Mammary epithelial cell (primary cell): ENCODE measurements at places on chromosomes 13 and 19.
A peak's percentile ranks its signal among the peaks of the same experiment; 100 is the strongest.

DNA sequence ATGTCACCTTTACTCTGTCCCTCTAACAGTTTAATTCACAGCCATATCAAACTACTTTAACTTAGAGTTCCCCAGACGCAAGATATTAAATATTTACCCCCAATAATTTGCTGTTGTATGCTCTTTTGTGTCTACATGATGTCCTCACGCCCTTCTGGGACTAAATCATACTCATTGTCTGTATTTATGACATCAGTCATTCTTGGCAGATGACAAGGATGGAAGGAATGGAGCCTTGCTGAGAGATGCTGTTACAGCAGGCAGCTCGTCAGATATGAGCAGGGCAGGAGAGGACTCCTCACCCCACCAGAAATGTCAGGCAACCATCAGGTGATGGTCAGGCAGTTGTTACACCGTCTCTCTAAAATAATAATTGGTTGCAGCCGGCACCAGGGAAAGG is 41.8 kb downstream of the CARD8 start:
- no peak for DNase-seq

GRCh38 chr13:73939071-73939380 is 195.2 kb downstream of the KLF12 start:
- DNase-seq = no peak

DNA sequence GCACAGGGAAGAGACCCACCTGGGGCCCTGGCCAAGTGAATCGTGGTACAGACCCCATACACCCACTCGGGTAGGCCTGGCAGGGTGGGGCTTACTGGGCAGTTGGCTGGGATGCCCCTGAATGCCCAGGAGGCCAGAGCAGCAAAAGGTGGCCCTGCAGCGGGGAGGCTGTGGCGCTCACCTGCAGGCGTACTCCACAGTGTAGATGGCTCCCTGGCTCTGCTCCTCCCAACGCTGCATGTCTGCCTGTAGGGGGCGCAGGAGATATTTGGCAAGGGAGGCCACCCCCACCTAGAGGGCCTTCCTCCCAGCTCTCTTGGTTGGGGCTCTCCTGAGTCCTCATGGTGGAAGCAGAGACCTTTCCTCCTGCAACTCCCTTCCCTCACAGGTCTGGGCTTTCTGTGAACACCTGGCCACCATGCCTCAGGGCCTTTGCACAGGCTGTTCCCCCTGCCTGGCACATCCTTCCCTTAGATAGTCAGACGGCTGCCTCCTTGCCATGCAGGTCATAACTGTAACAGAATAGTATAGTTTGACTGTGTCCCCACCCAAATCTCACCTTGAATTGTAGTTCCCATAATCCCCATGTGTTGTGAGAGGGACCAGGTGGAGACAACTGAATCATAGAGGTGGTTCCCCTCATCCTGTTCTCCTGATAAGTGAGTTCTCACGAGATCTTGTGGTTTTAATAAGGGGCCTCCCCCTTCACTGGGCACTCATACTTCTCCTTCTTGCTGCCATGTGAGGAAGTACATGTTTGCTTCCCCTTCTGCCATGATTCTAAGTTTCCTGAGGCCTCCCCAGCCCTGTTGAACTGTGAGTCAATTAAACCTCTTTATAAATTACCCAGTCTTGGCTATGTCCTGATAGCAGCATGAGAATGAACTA is 5.9 kb downstream of the BORCS8 start:
- DNase-seq = peak; percentile 25

DNA sequence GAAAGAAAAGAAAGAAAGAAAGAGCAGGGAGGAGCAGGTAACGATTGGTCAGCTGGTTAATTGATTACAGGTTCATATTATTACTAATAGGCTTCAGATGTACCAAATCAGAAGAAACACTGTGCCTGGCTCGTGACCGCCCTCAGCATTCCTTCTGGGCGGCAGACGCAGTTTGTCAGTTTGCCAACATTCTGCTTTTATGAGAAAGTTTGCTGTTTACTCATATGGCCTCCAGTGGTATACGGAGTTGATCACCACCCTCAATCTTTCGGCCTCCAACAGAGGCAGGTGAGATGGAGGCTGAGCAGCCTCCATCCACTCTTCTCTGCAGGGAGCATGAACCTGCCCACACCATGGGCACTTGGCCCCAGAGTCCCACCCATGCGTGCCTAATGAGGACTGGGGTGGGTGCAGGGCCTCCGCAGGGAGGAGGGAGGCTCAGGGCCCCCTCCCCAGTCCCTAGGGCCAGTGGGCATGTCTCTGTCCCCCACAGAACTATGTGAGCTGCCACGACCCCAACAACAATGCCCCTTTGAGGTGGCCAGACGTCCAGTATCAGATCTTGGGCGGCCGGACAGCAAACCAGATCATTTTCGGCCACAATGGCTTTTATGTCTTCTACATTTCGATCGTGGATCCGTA is 8.8 kb downstream of the PRR22 start:
- DNase-seq = peak; percentile 30

GRCh38 chr13:111950697-111951096 is 116.3 kb upstream of the SOX1 start:
- no peak for DNase-seq

GRCh38 chr13:43831088-43831487 is 44.3 kb upstream of the ENOX1 start:
- DNase-seq = peak; percentile 16

- no peak for DNase-seq
Measured at GRCh38 chr13:110920038-110920437, 5.2 kb upstream of the ANKRD10 start.

- peak; percentile 55 for DNase-seq
Measured at GRCh38 chr13:34941835-34942731, at the start of gene NBEA. Gene NBEA, plus strand, starts transcription at chr13:34942270. Its CDS starts 551 bp downstream, at chr13:34942821.

DNA sequence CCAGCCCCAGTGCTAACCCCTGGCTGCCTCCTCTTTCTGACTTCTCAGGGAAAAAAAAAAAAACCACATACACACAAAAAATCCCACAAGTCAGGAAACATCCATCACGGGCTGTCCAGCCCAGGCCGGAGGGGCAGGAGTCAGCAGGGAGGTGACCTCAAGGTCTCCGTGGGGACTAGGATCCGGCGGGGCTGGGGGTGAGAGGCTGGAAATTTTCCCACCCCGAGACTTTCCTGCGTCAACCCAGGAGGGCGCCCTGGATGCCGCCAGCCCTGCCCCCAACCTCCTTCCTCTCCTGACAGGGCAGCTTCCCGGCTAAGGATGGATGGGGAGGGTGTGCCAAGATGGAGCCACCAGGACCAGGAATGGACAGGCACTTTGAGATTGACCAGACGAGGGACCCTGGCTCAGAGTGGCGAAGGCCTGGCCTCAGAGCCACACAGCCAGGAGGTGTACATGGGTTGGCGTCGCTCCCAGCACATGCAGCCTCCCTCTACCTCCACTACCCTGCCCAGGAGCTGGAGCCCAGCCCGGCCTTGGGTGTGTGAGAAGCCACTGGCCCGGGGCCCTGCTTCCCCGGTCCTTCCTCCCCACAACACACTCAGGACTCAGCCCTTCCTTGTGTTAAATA is 33.3 kb downstream of the BLOC1S3 start:
- no peak for DNase-seq

DNA sequence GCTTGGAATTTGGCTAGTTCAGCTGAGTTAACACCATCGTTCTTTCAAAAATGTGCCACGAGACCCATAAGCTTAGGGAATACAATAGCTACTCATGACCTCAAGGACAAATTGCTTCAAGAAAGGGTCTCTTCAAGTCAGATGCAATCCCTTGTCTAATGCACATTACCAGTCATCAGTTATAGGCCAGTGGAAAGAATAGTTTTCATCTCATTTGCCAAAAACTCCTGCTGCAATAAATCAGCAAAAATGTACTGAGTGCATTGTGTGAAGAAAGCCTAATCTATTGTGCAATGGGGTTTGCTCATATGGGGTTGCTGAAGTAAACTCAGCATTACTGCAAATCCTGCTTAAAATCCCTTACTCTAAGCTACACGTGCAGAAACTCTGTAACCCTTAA is 208.3 kb upstream of the NBEA start:
- peak; percentile 12 for DNase-seq

GRCh38 chr19:2529473-2529918 is 53.6 kb downstream of the GADD45B start:
- DNase-seq = peak; percentile 98

GRCh38 chr19:50532952-50533351 is 19.2 kb upstream of the ASPDH start:
- DNase-seq = no peak

DNA sequence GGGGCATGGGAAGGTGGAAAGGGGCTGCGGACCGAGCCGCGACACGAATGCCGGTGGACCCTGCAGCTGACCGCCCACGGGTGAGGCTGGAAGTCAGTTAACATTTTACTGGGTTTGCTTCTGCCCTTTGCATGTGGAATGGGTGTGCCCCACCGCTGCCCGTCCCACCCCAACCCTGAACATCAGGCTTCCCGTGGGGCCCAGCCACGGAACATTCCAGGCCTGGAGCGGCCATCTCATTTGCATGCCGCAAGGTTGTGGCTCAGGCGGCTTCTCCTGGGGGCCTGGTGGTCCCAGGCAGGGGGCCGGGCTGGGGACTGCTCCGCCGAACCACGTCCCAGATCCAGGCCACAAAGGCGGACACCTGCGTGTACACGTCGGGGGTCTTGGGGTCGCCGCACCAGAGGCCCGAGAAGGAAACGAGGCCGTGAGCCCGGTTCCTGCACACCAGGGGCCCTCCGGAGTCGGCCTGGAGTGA is 9.3 kb downstream of the FSTL3 start:
- no peak for DNase-seq

DNA sequence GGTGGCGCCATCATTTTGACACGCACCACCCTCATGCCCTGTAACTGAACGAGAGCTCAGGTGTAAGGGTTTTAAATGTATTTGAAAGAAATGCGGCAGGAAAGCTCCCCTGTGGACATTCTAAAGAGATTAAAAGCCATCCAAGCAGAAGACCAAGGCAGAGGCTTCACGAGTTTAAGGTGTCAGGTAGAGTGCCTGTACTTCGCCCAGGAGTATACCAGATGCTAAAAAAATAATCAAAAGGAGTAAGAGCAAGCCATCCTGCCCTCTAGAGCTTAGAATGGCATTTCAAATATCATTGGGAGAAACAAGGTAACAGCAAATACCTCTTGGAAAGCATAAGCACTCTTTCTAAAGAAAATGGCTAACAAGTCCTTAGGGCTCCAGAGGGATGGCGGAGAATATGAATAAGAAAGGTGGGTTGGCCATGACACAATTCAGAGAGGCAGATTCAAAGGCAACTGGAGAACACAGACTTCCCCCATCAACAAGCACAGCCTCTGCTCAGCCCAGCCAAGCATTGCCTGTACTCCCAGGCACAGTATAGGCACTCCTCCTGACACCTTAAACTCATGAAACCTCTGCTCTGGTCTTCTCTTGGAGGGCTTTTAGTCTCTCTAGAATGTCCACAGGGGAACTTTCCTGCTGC is 447.6 kb downstream of the SUCLA2 start:
- no peak for DNase-seq

GRCh38 chr13:26022538-26023292 is 29.1 kb downstream of the SHISA2 start:
- DNase-seq = peak; percentile 74

GRCh38 chr13:37409756-37410155 is 188.8 kb downstream of the POSTN start:
- DNase-seq = peak; percentile 42

GRCh38 chr13:50720861-50721671 is 122.4 kb downstream of the DLEU7 start:
- no peak for DNase-seq

GRCh38 chr13:22629374-22629773 is 551.4 kb upstream of the SGCG start:
- DNase-seq = no peak

DNA sequence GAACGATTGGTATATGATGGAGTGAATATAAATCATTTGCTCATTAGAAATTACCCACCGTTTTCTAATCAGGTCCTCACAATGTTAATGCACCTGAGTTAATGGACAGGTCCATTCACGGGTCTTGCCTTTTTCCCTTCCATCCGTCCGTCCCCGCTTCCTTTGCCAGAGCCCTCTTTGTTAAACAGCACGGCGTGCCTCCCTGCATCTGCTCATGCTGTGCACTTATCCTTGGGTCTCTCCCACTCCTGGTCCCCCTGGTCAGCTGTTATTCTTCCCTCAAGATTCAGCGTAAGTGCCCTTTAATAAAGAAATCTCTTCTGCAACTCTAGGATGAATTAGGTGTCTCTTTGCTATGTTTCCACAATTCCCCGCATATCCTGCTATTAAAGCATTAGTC is 324.5 kb downstream of the DNAJC15 start:
- no peak for DNase-seq

GRCh38 chr19:42435316-42435715 is 7.4 kb downstream of the CXCL17 start:
- no peak for DNase-seq

GRCh38 chr19:18434411-18435175 is 3.3 kb downstream of the ISYNA1 start:
- DNase-seq = no peak

DNA sequence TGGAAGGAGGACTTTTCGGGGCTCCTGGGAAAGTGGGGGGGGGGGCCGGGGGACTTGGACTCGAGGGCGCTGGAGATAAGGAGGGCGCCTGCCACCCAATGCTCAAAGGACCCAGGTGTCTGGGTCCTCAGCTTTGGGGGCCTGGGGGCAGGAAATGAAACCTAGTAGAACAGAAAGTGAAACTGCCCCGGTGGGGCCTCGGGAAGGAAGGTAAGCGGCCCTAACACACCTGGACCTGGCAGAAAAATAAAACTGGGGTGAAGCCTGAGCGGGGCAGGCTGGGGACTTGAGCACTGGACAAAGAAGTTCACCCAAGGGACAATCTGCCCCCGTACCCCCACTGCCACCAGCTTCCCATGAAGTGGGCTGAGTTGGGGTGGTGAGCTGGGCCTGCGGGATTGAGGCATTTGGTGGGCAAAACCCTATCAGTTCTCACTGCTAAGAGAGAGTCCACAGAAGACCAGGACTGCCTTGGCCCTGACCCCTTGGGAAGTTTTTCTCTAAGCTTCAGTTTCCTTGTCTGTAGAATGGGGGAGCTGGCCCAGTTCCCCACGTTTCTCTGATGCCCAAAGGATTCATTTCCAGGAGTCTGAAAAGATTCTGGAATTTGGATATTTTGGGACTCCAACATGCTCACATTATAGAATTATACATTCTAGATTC is 2.3 kb downstream of the PRKD2 start:
- no peak for DNase-seq

- peak; percentile 69 for DNase-seq
Measured at GRCh38 chr13:80473695-80474094, 132.8 kb upstream of the SPRY2 start.

DNA sequence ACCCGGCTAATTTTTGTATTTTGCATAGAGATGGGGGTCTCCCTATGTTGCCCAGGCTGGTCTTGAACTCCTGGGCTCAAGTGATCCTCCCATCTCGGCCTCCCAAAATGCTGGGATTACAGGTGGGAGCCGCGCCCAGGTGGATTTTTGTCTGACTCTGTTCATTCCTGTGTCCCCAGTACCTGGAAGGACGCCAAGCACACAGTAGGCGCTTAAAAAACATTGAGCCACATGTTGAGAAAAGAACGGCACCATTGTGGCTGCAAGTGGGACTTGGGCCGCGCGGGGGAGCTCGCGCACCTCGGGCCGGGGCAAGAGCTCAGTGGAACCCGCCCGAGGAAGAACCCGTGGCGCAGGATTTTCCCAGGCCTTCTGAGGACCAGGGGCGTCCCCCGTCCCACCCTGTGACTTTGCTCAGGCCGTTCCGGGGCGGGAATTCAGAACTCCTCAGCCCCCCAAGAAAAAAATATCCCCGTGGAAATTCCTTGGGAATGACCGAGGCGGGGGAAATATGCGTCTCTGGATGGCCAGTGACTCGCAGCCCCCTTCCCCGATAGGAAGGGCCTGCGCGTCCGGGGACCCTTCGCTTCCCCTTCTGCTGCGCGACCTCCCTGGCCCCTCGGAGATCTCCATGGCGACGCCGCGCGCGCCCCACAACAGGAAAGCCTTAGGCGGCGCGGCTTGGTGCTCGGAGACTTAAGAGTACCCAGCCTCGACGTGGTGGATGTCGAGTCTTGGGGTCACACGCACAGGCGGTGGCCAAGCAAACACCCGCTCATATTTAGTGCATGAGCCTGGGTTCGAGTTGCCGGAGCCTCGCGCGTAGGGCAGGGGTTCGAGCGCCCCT is 1.4 kb upstream of the ICAM1 start:
- peak; percentile 54 for DNase-seq
